H9 (cell line): ENCODE measurements at places on chromosomes 2 and 18. TPM values are rescaled to one million over a fixed set of nuclear protein-coding genes. Genes with fewer than 3 reads are reported as not detected.

DNA sequence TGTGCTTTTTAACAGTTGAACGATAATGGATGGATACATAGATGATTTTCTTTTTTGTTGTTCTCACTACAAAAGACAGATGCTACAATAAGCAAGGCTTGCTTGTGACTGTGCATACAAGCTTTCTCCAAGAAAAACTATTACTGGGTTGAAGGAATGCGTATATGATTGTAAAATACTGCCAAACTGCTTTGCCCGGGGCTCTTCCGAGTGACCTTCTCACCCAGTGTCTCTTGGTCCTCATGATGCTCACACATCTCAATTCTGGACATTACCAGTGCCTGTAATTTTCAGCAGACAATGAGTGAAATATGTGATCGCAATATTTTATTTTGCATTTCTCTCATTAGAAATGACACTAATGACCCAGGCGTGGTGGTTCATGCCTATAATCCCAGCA lies 35.9 kb downstream of the INPP5D start:
- no peaks in the 10 kb centered on the region for H3K27me3 ChIP-seq
- H3K36me3 ChIP-seq, result no peaks in the 10 kb centered on the region
- peaks cover 3% of the 10 kb centered on the region; the same call in 1 of the 2 replicates for H3K4me1 ChIP-seq
- no peak overlapping the region for H3K27ac ChIP-seq
- DNase-seq, result no peak
- H3K4me3 ChIP-seq, result no peak overlapping the region

DNA sequence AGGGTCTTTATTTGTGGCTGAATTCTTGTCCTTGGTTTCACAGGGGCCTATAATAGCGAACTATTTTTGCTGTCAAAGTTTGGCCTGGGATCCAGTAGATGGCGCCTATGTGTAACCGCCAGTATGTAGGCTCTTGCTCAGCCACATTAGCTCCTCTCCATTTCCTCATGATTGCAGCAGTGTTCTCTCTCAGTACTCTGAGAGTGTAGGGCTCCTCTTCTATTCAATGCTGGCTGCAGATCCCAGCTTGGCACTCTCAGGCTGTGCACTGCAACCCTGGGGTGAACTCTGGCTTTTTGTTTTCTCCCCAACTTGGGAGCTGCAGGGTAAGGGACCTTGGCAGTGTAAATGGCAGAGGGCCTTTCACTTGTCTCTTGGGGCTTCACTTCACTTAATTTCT lies 344.6 kb upstream of the CHAC2 start:
- no peaks in the 10 kb centered on the region for H3K27me3 ChIP-seq
- peak; percentile 74 for DNase-seq
- H3K27ac ChIP-seq, result no peak overlapping the region
- H3K4me3 ChIP-seq, result no peak overlapping the region
- no peaks in the 10 kb centered on the region for H3K4me1 ChIP-seq

DUSP2 gene
- 13.5 and 14.9 TPM in 2 replicates for total RNA-seq

GRCh38 chr2:71897137-71897480 lies 250.6 kb downstream of the CYP26B1 start:
- H3K36me3 ChIP-seq, result no peaks in the 10 kb centered on the region; the same call in 2 of the 3 replicates
- no peaks in the 10 kb centered on the region for H3K27me3 ChIP-seq
- DNase-seq, result no peak

DNA sequence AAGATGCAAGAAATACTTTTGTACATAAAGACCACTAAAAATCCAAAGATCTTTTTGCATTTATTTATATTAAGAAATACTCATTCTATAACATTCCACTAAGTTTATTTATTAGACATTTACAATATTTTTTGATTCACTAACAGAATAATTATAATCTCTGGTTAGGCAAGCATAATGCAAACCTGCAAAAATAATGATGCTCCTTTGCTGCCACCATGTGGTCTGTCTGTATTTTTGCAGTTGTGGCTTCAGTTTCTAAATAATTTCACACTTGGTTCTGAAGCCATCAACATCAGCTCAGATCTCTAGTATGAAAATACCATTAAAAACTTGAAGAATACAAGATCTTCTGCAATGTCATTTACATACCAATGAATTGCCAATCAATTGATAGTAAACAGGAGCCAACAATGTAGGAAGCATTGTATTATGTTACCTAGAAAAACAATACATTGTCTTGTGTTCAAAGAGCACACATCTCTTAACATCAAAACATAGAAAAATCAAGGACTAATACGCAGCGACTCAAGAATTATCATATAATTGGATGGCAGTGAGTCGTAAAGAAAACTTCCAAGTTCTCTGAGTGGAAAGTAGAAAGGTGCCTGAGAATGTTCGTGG lies 28.8 kb upstream of the WDR75 start:
- no peaks in the 10 kb centered on the region for H3K36me3 ChIP-seq
- no peaks in the 10 kb centered on the region for H3K4me1 ChIP-seq
- no peak overlapping the region for H3K4me3 ChIP-seq
- H3K27ac ChIP-seq, result no peak overlapping the region

- H3K4me3 ChIP-seq, result no peak overlapping the region
- H3K36me3 ChIP-seq, result no peaks in the 10 kb centered on the region
- no peak for DNase-seq
- H3K27me3 ChIP-seq, result no peaks in the 10 kb centered on the region
Observed at GRCh38 chr18:31241425-31241824, 76.5 kb upstream of the DSG1 start.

NT5DC4 gene
- not detected in 2 replicates for total RNA-seq

GRCh38 chr2:70078384-70078783 lies 8.9 kb upstream of the PCBP1 start:
- no peaks in the 10 kb centered on the region for H3K27me3 ChIP-seq
- DNase-seq, result no peak
- H3K4me1 ChIP-seq, result no peaks in the 10 kb centered on the region; the same call in 1 of the 2 replicates
- peaks cover 72% of the 10 kb centered on the region for H3K36me3 ChIP-seq
- no peak overlapping the region for H3K27ac ChIP-seq
- H3K4me3 ChIP-seq, result no peak overlapping the region

DNA sequence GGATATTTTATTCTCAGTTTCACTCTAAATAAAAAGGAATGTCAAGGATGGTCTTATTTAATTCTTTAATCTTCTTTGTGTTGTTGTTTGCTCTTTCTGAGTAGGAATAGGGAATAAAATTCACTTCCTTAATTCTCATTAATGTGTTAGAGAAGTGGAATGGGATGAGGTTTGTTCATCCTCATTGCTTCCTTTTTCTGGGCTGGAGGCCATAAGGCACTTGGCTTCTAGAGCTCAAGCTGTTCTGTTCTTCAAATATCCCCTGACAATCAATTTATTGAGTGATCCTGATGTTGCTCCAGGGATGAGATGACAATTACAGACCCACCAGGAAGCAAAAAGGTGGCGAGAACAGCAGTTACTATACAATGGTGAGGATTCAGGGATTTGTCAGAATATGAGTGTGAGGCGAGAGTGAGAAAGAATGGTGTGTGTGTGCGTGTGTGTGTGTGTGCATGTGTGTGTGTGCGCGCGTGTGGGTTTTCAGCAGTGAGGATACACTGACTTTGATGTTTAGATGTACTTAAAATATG lies 557.6 kb upstream of the FANCL start:
- H3K4me3 ChIP-seq, result no peak overlapping the region
- no peaks in the 10 kb centered on the region for H3K36me3 ChIP-seq
- no peak for DNase-seq
- no peak overlapping the region for H3K27ac ChIP-seq
